Brain (organoid and tissue), 16 donors: ENCODE measurements at places on chromosomes 12 and 14.

DNA sequence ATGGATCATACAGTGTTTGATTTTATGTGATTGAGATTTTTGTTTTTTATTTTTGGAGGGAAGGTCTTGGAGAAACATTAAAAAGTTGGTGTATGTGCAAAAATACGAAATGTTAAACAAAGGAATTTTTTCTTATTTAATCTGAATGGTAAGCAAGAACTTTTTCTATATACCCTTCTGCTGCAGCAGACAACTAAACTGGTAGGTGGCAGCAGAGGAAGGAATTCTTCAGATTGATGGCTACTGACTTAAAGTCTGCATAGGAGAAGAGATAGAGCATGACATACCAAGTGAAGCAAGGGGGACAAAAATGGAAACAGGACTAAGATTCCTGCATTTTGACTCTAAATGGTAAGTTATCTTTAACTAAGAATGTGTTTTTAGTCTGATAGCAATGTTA lies 42.0 kb upstream of the A2ML1 start:
- DNase-seq = peak; percentile 69

- no peak for DNase-seq
These were observed 2.3 kb downstream of the ARHGDIB start for GRCh38 chr12:14959126-14959440.

GRCh38 chr12:87025976-87026375 lies 769.8 kb upstream of the MGAT4C start:
- DNase-seq = no peak

- DNase-seq = no peak
These were observed 129.3 kb upstream of the SSTR1 start for GRCh38 chr14:38078393-38078792.

- DNase-seq = no peak
These were observed 97.6 kb downstream of the BCAT1 start for GRCh38 chr12:24851341-24851740.

GRCh38 chr12:106269150-106269771 lies 21.4 kb upstream of the CKAP4 start:
- no peak for DNase-seq

GRCh38 chr12:64039281-64039871 lies 182.7 kb downstream of the KICS2 start:
- peak; percentile 54 for DNase-seq

- no peak for DNase-seq
These were observed 21.5 kb upstream of the ANO2 start for GRCh38 chr12:5966486-5967095.

DNA sequence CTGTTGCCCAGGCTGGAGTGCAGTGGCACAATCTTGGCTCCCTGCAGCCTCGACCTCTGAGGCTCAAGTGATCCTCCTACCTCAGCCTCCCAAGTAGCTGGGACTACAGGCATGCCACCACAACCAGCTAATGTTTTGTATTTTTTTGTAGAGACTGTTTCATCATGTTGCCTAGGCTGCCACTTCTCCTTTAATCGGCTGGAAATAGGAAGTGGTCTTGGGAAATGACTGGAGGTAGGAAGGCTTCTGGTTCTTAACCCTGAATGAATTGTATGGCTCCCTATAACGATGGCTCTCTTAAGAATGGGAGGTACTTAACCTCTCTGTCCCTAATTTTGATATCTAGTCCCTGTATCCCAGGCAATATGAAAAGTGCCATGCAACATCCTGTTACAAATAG lies 113.9 kb upstream of the USP15 start:
- DNase-seq = no peak

GRCh38 chr12:116065606-116066005 lies 211.9 kb downstream of the MED13L start:
- DNase-seq = peak; percentile 22

DNA sequence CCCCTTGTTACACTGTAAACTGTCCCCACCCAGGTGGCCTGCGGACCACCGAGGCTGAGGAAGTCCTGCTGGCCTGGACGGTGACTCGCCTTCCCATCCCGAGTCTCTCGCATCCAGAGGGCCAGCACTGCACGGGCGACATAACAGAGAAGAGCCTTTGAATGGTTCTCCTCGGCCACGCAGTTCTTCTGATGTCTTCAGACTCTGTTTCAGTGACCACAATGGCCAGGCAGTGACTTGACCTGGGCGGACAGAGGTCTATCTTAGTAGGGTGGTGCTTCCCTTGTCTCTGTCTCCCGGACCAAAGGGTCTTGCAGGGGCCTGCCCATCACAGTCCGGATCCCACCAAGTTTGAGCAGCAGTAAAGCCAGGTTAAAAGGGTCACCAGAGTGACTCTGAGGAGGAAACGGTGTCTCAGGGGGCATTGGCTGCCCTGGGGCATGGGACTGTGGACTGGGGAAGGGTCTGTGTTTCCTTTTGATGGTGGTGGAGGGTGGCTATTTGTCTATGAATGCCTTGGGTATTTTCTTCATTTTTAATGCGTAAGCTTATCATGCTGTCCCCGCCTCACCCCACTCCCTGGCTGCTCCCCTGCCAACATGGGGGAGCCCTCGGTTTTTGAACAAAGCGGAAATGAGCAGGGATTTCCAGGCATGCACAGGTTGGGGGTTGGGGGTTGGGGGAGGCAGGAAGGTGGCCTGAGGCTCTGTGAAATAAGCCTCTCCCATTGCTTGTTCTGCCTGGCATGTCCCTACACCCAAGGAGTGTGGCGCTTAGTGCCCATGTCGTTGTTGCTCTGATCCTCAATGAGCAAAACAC lies 10.3 kb downstream of the KRT85 start:
- no peak for DNase-seq

DNA sequence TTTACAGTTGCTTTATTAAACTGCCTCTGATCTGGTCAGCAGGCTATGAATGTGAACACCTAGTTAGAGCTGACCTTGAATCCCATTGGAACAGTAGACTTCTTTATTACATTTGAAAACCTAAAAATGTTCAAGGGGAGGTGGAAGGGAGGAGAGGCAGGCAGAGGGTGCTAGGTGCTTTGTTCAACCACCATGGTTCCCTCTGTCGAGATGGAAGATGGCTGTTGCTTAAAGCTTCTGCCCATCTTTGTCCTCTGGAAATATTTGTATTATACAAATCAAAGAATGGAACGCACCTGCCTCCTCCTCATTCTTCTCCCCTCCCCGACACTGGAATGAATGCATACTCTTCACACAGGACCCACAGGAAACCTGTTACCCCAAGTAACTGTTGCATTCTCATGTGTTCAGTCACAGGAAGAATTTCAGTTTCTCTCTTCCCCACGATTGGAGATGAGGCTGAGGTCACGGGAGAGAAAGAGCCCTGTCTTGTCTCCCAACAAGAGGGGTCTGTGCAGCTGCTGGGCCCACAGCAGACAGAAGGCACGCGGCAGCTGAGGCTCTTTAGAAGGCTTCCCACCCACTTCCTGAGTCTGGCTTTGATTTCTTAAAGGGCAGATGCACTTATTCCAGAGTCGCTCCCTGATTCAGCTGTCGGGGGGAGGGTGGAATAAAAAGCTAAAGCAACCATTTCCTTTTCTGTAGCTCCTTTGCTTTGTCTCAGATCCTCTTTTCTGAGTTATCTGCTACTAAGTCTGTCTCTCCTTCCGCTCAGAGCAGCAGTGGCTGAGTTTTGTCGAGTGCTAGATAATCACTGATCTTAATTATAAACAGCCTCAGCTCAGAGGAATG lies 217.9 kb upstream of the BTG1 start:
- peak; percentile 73 for DNase-seq

GRCh38 chr12:91441246-91441645 lies 258.6 kb upstream of the DCN start:
- DNase-seq = no peak

DNA sequence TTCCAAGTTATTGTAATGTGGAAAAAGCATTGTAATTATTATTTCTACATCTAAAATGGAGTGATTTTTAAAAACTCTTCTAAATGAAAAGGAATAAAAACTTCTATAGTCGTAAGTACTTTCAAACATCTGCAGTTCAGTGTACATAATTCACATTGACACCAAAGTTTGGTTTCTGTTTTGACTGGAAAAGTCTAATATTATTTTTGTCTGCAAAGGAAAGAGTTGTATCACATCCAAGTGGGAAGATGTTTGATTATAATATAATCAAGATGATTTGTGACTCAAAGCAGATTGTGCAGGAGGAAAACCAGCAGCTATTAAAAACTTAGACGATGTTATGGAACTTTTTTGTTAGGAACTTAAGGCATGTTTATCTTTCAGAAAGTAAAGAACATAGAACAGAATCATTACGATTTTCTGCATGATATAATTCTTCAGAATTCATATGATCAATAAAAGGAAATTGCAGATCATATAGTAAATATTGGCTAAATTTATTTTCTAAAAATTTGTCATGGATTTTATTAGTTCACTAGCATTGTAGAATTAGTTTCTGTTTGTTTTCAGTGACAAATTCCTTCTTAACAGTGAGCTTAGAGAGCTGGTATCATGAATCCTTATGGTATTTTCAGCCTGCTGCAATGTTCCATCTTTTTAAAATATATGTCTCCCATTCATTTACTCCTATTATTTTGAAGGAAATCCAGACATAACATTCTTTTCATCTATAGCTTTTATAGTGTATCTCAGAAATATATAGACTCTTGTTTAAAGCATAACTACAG lies 145.8 kb downstream of the MIPOL1 start:
- no peak for DNase-seq

DNA sequence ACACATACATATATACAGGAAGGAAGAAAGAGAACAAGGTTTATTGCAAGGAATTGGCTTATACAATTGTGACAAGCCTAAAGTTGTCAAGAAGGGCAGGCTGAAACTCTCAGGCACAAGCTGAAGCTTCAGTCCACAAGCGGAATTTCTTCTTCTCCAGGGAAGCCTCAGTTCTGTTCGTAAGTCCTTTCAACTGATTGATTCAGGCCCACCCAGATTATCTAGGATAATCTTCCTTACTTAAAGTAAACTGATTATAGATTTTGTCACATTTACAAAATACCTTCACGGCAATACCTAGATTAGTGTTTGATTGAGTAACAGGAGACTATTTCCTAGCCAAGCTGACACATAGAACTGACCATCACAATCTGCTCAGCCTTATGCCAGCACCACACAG lies 81.5 kb upstream of the TMEM260 start:
- no peak for DNase-seq

DNA sequence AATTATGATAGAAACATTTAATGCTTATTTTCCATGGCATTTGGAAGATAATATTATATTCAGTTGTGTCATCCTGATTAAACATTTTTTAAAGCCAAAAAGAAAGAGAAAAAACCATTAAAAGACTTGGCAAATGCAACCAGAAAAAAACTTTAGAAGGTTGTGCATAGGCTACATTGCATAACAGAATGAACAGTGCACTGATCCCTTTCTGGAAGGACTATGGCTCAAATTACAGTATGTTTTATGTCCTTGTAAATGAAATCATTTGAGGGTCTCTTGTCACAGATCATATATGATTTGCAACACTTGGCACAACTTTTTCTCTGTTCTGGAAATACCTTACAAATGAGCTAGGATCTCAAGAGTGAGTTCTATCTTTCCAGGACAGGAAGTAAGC lies 275.2 kb upstream of the FLRT2 start:
- no peak for DNase-seq

DNA sequence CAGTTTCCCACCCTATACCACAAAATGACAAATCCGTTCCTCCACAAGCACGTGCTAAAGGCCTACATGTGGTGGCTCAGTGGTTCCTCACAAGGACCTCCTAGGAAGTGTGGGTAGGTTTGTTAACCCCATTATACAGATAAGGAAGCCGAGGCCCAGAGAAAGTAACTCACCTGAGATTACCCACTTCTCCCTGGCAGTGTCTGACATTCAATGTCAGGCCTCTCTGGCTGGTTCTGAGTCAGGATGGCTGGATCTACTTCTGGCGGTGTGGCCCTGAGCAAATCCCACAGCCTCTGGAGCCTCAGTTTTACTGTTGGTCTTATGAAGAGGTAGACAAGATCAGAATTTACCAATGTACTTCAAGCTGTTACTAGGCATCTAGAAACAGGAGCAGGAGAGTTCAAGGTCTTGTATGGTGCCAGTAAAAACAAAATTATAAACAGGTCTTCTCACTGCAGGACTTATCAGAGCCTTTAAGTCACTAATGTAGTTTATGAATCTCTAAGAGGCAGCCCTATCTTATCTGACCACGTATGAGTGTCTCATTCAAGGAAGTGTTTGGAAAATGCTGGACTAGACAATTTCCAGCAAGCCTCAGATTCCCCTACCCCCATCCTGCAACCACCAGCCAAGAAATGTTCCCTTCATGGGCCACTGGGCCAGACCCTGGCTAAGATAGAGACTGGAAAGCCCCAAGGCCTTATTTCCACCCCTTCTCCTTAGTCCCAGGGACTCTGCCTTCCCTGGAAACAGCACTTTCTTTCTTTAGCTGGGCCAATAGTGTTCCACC lies 4.2 kb downstream of the HSPB8 start:
- DNase-seq = no peak

DNA sequence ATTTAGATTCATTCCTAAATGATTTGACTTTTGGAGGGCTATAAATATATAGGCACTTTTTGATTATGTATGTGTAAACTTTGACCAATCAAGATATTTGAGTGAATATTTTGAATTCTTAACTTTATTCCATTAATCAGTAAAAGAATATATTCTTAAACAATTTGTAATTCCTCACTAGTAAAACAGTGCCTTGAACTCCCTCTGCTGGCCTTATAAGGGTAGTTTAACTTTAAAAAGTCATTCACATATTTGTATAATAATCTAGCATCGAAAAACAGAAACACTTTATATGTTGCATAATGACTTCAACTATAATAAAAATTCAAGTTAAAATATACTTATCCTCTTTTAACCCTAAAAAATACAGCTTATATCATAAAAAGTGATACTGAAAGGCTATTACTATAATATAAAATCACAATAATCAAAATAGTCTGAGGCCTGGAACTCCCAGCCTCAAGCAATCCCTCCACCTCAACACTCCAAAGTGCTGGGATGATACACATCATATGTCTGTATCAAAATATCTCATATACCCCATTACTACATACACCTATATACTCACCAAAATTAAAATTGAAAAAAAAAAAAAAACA lies 31.2 kb downstream of the CCDC59 start:
- peak; percentile 70 for DNase-seq

- DNase-seq = no peak
These were observed 120.9 kb downstream of the DAAM1 start for GRCh38 chr14:59309291-59309900.

DNA sequence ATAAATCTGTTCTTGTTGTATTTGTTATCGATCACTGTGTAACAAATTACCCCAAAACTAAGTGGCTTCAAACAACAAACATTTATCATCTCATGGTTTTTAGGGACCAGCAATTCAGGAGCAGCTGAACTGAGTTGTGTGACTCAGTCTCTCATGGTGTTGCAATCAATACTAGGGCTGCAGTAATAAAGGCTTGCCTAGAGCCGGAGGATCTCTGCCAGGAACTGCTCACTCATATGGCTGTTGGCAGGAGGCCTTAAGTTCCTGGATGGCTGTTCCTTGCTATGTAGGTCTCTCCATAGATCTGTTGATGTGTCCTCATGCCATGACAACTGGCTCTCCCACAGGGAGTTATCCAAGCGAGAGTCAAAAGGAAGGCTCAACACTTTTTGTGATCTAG lies 3.8 kb upstream of the PSMC6 start:
- DNase-seq = no peak
